RWPE2 (cell line): ENCODE measurements at places on chromosomes 12 and 14.

DNA sequence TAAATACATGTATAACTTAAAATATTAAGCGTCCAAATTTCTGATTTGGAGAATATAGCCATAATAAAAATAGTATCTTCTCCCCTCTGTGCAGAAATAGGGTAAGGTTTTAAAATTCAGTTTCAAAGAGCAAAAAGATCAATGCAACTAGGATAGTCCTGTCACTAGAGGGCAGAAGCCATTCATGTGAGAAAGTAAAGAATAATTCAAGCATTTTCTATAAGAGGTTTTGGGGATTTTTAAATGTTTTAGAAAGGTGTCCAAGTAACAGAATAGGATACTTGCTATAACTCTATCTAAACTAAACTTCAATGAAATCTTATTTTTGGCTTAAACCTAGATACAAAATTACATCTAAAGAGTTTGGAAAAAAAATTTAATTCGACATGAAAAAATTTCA is 50.3 kb downstream of the ADAMTS20 start:
- no peak for DNase-seq

- DNase-seq, result no peak
Observed at GRCh38 chr12:51374361-51374760, 16.8 kb downstream of the GALNT6 start.

- DNase-seq, result no peak
Observed at GRCh38 chr12:86721713-86722397, 465.7 kb upstream of the MGAT4C start.

GRCh38 chr14:58547649-58548048 is 90.1 kb upstream of the DACT1 start:
- no peak for DNase-seq

GRCh38 chr12:122079033-122079531 is 526 bp downstream of the MLXIP start:
- no peak for DNase-seq

- no peak for DNase-seq
Observed at GRCh38 chr12:121300083-121300819, 3.7 kb upstream of the CAMKK2 start.

- DNase-seq, result no peak
Observed at GRCh38 chr12:95208678-95209077, 8.6 kb downstream of the FGD6 start.

DNA sequence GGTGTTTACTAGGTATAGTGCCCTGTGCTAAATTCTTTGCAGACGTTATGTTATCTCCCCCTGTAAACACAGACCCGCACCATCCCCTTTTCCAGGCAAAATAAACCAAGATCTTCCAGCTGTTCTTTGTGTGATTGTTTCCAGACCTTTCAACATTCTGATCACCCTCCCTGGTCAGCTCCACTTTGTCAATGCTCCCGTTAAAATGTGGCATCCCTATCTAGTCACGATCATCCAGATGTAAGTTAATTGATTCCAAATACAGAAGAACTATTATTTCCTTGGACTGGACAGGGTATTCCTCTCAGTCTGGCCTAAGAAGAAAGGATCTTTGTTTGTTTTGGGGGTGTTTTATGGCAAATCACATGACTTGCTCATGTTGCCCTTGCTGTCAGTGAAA is 127.6 kb upstream of the ARID2 start:
- no peak for DNase-seq

GRCh38 chr14:22600027-22600426 is 1.9 kb downstream of the ABHD4 start:
- no peak for DNase-seq

- no peak for DNase-seq
Observed at GRCh38 chr14:95496690-95497259, 19.7 kb downstream of the SYNE3 start.

DNA sequence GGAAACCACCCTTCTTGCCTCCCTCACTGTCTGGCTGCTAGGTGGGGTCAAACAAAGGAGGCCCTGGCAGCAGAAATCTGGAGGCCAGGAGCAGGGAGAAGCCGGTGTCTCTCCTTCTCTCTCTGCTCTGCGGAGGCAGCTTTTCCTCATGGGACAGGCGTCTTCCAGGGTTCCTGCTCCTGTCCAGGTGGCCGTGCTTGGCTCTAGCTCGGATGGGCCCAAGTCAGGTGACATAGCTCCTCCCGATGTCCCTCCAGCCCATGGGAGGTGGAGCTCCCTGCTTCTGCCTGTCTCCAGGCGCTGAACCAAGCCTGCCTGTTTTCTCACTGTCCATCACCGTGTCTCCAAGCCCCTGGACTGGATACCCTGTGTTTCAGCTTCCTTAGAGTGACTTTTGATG is 30.5 kb upstream of the FZD10 start:
- no peak for DNase-seq

- DNase-seq, result no peak
Observed at GRCh38 chr12:107631715-107632114, 53.9 kb upstream of the PWP1 start.

GRCh38 chr14:105489542-105490266 is 1.3 kb upstream of the TEDC1 start:
- DNase-seq, result no peak

DNA sequence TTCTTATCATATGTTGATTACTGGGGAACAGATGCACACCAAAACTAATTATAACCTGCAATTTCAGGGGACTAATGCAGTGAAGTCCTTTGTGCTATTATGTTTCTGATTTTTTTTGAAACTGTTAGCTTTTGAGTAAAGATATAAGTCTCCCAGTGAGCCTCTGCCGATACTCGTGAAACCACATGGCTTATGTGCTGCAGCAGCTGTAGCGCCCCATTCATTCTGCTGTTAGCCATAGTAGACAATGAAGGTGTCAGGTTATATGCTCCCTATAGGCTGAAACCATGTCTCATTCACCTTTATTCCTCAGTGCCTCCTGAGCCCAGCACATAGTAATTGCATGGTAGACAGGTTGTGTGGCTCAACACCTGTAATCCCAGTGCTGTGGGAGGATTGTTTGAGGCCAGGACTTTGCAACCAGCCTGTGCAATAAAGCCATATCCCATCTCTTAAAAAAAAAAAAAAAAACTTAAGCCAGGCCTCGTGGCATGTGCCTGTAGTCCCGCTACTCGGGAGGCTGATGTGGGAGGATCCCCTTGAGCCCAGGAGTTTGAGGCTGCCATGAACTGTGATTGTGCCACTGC is 25.0 kb downstream of the GOLGA5 start:
- DNase-seq, result no peak

DNA sequence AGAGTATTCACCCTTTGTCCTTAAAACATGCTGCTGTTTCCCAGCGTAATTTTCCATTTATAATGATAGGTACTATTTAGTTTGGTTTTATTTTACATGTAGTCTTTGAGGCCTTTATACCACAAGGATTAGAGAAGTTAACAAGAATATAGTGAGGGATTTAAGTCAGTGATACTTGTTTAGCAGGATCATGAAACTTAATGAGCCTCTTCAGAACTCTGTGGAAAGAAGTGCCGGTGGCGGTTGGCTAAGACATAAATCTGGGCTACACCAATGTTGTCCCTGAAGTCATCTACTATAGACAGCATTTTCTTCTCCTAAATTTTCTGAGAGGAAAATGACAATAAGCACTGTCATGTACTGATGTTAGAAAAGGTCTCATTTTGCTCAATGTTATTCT is 1226.0 kb upstream of the SEL1L start:
- no peak for DNase-seq

GRCh38 chr12:19205120-19205519 is 75.6 kb downstream of the PLEKHA5 start:
- DNase-seq, result no peak

DNA sequence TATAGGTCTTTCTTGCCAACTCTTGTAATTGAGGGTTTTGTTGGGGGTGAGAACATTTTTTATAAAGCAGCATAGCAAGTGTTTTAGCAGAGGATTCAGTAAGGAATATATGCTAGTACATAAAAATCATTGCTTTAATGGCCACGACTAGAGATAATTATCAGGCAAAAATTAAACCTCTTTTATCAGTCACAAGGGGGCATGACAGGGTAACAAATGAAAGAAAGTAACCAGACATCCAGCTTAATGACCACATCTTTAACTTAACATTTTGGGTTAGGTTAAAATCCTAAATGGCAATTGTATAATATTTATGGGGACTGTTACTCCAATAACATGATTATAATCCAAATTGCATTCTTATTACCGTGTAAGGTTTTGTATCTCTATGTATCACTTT is 119.6 kb downstream of the LRRIQ1 start:
- no peak for DNase-seq

GRCh38 chr12:52139579-52140062 is 52.2 kb downstream of the KRT80 start:
- DNase-seq, result no peak

GRCh38 chr14:63938198-63939005 is 85.6 kb downstream of the SYNE2 start:
- DNase-seq, result no peak

- no peak for DNase-seq
Observed at GRCh38 chr14:98916476-98916875, 355.5 kb downstream of the BCL11B start.

- DNase-seq, result no peak
Observed at GRCh38 chr12:3142386-3142785, 65.2 kb downstream of the TSPAN9 start.

- DNase-seq, result no peak
Observed at GRCh38 chr12:109777544-109777943, 55.7 kb downstream of the TRPV4 start.

- DNase-seq, result no peak
Observed at GRCh38 chr14:102591372-102591943, 991 bp upstream of the RCOR1 start.

- DNase-seq, result no peak
Observed at GRCh38 chr14:32724867-32725471, 213.7 kb upstream of the NPAS3 start.

DNA sequence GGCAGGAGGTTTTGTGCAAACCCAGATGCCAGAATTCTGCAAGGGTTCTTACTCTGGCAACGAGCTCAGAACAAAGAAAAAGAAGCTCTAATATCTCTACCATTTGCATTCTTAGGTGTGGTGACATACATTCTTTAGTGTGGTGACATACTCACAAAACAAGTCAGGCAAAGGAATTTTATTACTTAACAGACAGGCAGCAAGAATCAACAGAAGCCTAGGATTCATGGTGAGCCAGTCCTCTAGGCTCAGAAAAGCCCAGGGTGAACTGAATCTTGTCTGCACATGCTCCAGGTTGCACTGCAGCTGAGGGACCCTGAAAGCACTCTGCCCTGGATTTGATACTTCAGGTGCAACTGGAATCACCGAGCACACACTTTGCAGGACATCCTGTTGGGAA is 122.4 kb upstream of the PTPRQ start:
- no peak for DNase-seq

GRCh38 chr12:113439606-113440030 is 17.4 kb downstream of the SDSL start:
- DNase-seq, result no peak

GRCh38 chr14:62736048-62737043 is 308.9 kb downstream of the KCNH5 start:
- no peak for DNase-seq

GRCh38 chr12:121441555-121441954 is 41.6 kb downstream of the RNF34 start:
- DNase-seq, result no peak

DNA sequence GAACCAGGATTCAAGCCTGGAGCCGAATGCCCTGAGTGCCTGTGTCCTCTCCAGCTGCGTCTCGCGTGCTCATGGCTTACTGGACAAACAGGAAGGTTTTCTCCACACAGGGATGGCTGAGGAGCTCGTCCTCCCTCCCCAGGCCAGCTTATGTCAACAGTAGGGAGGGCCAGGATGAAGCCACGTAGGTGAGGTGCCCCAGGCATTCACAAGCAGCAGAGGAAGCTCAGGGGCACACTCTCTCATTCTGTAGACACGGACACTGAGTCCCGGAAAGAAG is 49.3 kb downstream of the TRPV4 start:
- no peak for DNase-seq

- no peak for DNase-seq
Observed at GRCh38 chr14:61388173-61388975, 67.0 kb downstream of the PRKCH start.

DNA sequence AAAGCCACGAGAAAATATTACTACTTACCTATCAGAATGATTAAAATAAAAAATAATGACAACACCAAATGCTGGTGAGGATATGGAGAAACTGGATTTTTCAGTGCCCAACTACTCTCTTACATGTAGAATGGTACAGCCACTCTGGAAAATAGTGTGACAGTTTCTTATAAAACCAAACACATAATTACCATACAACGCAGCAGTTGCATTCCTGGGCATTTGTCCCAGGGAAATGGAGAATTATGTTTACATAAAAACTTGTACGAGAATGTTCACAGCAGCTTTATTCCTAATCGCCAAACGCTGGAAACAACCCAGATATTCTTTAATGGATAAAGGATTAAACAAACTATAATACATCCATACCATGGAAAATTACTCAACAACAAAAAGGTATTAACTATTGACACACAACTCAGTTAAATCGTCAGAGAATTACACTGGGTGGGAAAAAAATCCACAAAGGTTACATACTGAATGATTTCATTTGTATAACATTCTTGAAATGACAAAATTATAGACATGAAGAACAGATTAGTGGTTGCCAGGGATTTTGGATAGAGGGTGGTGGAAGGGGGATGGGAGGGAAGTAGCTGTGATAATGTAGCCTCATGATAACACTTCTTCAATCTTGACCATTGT is 35.4 kb downstream of the TAOK3 start:
- no peak for DNase-seq

GRCh38 chr12:91155990-91156389 is 26.6 kb downstream of the DCN start:
- DNase-seq, result no peak

DNA sequence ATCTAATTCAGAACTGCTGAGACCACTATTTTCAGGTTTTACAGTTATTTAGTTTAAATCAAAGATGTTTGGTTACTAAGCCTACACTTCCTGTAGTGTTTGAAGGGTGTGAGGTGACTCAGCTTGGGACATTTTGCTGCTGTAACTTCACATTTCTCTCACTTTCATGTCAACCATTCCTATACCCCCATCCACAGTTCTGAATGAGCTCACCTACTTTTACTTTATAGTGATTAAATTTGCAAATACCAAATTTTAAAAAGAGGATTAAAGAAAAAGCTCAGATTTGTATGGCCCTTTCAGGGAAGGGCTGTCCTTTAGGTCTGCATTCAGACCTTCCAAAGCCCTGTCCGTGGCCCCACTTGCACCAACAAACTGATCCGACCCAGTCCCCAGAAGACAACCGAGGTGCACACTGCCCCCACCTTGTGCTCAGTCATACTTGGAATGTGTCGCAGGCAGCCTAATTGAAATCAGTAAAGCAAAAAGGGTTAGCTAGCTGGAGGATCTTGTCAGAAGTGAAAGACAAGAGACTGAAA is 174.4 kb downstream of the MON2 start:
- DNase-seq, result no peak

DNA sequence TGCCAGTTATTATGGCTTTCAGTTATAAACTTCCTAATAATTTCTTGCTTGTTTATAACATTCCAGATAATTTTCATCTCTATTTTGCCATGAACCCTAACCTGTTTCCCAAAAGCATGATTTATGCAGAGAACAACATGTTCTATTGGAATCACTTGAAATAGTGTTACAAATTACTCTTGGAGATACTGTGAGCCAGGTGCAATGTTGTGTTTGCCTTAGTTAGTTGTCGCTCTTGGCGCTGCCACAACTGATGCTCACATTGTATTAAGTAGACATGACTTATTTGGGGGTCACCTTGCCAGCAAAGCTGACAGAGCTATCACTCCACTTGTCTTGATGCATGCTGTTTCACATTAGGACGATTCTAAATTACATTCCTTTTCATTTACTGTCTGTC is 49.4 kb downstream of the TSPAN8 start:
- no peak for DNase-seq

- DNase-seq, result no peak
Observed at GRCh38 chr12:31961137-31961536, 1.9 kb downstream of the RESF1 start.
